NCI-H2081 (cell line): ENCODE measurements at places on chromosomes 4 and X.

DNA sequence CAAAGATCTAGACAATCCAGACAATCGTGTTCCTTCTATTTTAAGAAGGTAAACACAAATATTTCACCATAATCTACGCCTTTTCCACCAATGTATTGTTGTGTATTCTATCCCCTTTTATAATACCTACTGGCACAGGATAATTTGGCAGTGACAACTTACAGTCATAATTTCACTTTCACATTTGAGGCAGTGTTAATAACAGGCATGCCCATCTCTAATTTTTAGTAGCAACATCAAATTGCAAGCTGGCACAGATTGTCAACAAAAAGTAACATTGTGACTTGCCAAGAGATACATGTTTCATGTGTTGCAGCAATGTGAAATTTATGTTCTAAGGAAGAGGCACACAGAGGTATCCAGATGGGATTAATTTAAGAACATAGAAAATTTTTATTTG lies 912.5 kb upstream of the PABPC4L start:
- DNase-seq = no peak

DNA sequence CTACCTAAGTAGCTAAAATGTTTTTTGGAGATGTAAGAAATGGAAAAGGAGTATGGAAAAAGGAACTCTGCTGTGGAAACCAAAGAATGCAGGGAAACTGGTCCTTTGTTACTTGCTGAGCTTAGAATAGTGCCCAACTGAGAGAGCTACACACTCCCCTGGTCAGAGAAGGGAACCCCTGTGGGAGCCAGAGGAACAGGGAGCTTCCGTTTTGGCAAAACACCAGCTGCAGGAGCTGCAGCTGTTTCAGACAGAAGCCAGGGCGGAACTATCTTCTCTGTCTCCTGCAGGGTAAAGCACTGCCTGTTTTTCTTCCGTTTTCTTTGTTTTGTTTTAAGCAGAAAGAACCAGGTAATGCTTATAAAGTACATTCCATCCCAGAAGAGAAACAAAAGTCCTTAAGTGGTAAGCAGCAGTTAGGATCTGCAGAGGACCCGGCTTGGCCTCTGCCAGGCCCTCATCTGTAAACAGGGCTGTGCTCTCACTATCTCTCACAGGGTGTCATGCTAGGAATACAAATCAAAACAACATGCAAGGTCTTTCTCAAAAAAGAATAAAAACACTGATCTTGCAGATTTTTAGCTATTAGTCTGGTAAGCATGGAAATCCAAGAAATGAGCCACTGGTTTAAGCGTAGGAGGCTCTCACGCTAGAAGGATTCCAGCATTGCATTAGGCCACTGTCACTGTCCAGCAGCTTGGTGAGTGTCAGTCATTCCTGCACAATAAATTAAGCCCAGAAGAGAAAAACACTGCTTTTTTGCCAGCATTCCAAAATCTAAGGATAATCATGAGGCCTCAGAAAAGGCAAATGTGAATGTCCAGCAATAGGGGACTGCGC lies 76.1 kb downstream of the CHST7 start:
- DNase-seq = peak; percentile 44

DNA sequence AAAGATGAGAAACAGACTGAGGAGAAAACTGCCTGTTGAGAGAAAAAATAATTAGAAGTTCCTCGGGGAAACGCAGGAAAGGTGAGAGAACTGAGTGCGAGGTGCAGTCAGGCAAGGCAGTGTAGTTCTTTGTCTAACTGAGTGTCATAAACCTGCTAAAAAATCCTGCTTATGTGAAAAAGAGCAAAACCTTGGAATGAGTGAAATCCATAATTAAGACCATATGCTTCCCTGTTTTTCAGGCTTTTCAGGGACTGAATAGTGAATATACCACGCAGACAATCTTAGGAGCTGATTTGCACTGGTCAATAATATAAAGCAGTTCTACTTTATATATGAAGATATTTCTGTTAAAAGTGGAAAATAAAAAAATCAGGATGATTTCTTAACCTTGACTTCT lies 104.9 kb downstream of the RASGEF1B start:
- no peak for DNase-seq

DNA sequence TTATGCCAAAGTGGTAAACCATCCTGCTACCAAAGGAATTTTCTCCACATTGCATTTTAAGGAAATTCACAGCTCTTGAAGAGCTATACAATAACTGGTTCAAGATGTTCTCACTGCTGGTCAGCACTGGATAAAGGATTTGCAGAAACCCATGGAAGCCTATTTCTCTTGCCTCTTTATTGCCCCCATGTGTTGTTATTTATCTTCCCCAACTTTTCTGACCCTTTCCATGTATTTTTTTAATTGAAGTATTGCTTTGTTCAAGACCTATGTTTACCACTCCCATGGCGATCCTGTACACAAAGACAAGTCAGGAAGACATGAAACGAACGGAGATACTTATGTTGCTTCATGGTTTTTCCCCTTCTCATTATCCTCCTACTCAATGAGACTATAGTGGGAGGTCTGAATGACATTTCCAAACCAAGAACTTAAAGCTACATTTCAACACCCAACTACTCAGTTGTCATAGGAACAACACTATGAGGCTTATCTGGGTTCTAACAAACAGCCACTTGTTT lies 566.4 kb upstream of the DIPK2B start:
- no peak for DNase-seq

DNA sequence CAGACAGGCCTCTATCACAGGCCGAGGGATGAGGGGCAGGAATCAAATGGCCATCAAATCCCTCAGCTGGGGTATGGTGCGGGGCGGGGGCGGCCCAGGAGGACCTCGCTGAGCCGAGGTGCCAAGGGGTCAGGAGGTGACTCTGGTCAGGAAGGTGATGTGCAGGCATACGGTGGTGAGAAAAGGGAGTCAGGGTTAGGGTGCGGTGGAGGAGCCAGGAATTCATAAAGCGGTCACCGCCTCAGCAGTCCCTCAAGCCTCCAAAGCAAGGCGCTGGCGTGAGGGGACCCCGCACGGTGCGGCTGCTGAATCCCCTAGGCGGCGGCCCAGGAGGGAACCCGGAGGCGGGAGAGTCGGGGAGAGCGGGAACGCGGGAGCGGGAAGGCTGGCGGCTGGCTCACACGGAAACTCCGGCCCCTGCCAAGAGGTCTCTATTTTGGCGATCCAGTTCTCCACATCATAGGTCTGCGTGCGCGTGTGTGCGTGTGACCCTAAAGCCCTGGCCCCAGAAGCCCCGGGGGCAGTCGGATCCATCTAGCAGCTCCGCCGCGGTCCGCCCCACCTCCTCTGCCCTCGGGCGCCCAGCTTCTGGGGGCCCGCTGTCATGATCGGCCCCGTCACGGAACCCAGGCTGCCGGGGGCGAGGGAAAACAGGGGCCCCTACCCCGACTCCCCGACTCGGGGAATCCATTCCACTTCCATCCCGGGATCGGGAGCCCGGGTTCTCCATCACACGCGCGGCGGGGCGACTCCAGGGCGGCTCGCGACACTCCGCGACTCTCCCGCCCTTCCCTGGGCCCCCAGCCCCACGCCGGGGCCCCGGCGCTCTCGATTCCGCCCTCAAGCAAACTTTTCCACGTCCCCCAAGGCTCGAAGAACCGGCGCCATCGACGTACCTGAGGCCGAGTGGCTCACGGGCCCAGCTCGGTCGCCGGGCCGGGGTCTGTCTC lies 593 bp downstream of the ELF4 start:
- no peak for DNase-seq

- no peak for DNase-seq
Observed at GRCh38 chr4:168109527-168109926, 17.2 kb downstream of the ANXA10 start.

- DNase-seq = no peak
Observed at GRCh38 chr4:8688041-8688907, 95.7 kb downstream of the CPZ start.

DNA sequence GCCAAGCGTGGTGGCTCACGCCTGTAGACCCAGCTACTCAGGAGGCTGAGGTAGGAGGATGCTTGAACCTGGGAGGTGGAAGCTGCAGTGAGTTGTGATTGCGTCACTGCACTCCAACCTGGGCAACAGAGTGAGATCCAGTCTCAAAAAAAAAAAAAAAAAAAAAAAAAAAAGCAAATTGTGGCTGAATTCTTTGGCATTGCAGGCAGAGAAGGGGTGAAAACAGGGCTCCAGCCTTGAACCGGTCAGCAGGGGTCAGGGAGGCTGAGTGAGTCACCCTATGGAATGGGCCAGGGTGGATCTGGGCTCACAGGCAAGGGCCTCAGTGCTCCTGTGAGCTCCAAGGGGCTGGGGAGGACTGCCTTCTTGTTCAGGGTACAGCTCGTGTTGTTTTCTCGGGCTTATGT lies 13.2 kb upstream of the FAM3A start:
- no peak for DNase-seq
